Sigmoid colon (tissue), 7 donors: ENCODE measurements at places on chromosomes 5 and 9.

- no peak for DNase-seq
- no peaks in the 10 kb centered on the region for H3K27me3 ChIP-seq
- H3K36me3 ChIP-seq = no peaks in the 10 kb centered on the region
- no peaks in the 10 kb centered on the region for H3K4me1 ChIP-seq
- H3K27ac ChIP-seq = no peak overlapping the region
- no peak overlapping the region for H3K4me3 ChIP-seq
Measured at GRCh38 chr5:53399926-53400697, 80.3 kb upstream of the FST start.

GRCh38 chr9:107681988-107682387 lies 192.4 kb upstream of the KLF4 start:
- H3K4me1 ChIP-seq = no peaks in the 10 kb centered on the region
- no peak overlapping the region for H3K27ac ChIP-seq
- DNase-seq = no peak
- no peak overlapping the region for H3K4me3 ChIP-seq

DNA sequence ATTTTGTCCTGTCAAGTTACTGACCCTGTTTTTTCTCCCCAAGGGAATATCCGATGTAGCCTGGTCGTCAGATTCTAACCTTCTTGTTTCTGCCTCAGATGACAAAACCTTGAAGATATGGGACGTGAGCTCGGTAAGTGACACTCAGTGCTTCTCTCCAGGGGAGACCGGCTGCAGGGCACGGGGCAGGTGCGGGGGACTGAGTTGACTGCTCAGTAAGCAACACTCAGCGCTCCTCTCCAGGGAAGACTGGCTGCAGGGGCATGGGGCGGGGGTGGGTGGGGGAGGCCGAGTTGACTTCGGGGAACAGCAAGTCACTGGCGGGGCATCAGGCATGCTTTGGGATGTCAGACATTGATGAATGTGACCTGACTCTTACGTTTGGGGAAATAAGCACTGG lies 6.0 kb downstream of the WDR5 start:
- peaks cover 52% of the 10 kb centered on the region for H3K36me3 ChIP-seq
- H3K4me1 ChIP-seq = peaks cover 27% of the 10 kb centered on the region
- DNase-seq = no peak
- no peaks in the 10 kb centered on the region for H3K27me3 ChIP-seq

GRCh38 chr9:129550199-129550839 lies 70.6 kb downstream of the C9orf50 start:
- no peaks in the 10 kb centered on the region for H3K36me3 ChIP-seq
- no peaks in the 10 kb centered on the region for H3K27me3 ChIP-seq
- peak overlapping the region; percentile 41 for H3K4me3 ChIP-seq
- peak; percentile 93 for DNase-seq
- H3K27ac ChIP-seq = peak overlapping the region; percentile 80
- peaks cover 11% of the 10 kb centered on the region for H3K4me1 ChIP-seq

DNA sequence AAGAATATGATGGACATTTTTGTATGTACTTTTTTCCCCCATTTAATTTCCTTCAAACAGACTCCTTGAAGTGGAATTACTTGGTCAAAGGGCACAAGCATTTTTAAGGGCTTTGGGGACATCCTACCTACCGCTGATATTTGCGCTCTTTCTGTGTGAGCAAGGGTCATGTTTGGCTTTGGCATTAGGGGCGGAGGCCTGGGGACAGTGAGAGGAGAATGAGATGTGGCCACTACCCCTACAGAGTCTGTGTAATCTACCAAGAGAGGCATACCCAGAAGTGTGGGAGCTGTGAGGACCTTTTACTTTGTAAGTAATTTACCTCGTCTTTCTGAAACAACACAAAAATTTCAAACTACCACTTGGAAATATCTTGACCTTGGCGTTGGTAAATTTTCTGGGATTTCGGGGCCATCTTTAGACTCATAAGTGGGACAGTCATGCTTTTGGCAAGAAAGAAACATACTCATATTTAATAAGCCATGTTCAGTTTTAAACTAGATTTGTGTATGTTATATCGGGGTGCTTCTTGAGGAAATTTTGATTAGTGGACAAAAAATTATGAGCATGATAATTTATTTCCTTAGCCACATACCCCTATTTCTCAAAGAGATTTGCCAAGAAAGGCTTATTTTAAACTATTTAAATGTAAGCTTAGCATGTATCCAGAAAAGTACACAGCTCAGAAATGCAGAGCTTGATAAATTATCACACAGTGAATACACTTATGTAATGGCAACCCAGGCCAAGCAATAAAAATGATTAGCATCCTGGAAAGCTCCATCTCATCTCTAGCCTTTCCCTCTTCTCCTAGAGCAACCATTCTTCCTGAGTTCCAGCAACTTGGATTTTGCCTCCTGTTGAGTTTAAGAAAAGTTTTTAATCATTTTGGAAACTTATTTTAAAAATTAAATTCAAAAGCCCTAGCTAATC lies 63.6 kb downstream of the ARHGAP26 start:
- H3K27ac ChIP-seq = peak overlapping the region; percentile 2
- H3K36me3 ChIP-seq = no peaks in the 10 kb centered on the region
- H3K4me3 ChIP-seq = no peak overlapping the region
- no peak for DNase-seq

GRCh38 chr5:90037646-90038045 lies 371.9 kb downstream of the CETN3 start:
- H3K27ac ChIP-seq = no peak overlapping the region
- DNase-seq = no peak
- no peaks in the 10 kb centered on the region for H3K4me1 ChIP-seq
- no peaks in the 10 kb centered on the region for H3K36me3 ChIP-seq

GRCh38 chr9:14198841-14199455 lies 115.0 kb downstream of the NFIB start:
- H3K4me3 ChIP-seq = no peak overlapping the region
- H3K27me3 ChIP-seq = no peaks in the 10 kb centered on the region
- H3K27ac ChIP-seq = peak overlapping the region; percentile 77
- peaks cover 66% of the 10 kb centered on the region for H3K4me1 ChIP-seq

DNA sequence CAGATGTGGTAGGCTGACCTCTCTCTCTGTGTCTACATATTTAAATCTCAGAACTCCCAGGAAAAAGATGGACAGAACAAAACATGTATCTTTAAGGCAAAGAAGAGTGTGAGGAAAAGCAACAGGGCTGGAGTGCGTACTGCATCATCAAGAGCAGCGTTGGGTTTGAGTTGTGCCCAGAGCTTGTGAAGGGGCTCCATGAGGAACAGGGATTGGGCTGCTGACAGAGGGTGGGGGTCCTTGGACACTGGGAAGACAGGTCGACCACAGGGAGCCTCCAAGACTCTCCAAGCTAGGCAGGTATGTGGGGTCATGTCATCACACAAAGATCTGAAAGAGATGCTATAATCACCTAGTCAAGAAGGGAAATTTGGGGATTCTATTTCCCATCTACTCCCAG lies 309.9 kb downstream of the IRX1 start:
- no peaks in the 10 kb centered on the region for H3K27me3 ChIP-seq
- H3K27ac ChIP-seq = no peak overlapping the region
- no peaks in the 10 kb centered on the region for H3K36me3 ChIP-seq
- no peak overlapping the region for H3K4me3 ChIP-seq
- no peak for DNase-seq
- H3K4me1 ChIP-seq = no peaks in the 10 kb centered on the region

- DNase-seq = no peak
- H3K4me3 ChIP-seq = no peak overlapping the region
- H3K36me3 ChIP-seq = no peaks in the 10 kb centered on the region
Measured at GRCh38 chr5:159774476-159775031, 141.7 kb upstream of the ADRA1B start.

GRCh38 chr9:72362118-72362531 lies 2.9 kb downstream of the ZFAND5 start:
- H3K4me3 ChIP-seq = peak overlapping the region; percentile 96
- peaks cover 14% of the 10 kb centered on the region for H3K36me3 ChIP-seq
- H3K27ac ChIP-seq = peak overlapping the region; percentile 100
- peaks cover 55% of the 10 kb centered on the region for H3K4me1 ChIP-seq
- no peaks in the 10 kb centered on the region for H3K27me3 ChIP-seq
- DNase-seq = no peak

GRCh38 chr5:87579678-87580077 lies 166.9 kb upstream of the CCNH start:
- no peak for DNase-seq
- no peak overlapping the region for H3K4me3 ChIP-seq
- H3K4me1 ChIP-seq = no peaks in the 10 kb centered on the region
- no peak overlapping the region for H3K27ac ChIP-seq
- no peaks in the 10 kb centered on the region for H3K27me3 ChIP-seq

DNA sequence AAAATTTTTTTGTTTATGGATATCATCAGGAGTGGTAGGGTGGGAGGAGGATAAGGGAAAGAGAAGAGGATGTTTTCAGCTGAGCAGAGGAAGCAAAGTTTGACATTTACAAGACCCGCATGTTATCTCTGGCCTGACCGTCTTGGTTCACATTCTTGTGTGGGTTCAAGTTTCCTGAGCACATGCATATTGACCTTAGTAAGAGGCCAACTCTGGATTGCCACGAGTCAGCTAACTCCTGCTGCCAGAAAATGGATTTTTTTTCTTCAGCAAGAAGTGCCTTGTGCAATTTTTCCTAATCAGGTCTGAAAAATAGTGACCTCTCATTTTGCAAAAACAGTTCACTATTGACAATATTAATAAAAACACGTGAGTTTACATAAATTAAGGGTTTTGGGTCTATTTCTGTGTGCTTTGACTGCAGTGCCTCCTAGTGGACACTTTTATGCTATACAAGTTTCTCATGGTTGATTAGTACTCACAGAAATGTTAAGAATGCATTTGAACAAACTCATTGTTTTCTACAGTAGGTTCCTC lies 27.1 kb upstream of the BASP1 start:
- peaks cover 11% of the 10 kb centered on the region for H3K4me1 ChIP-seq
- DNase-seq = peak; percentile 77
- no peak overlapping the region for H3K27ac ChIP-seq
- H3K27me3 ChIP-seq = no peaks in the 10 kb centered on the region
- no peaks in the 10 kb centered on the region for H3K36me3 ChIP-seq
- H3K4me3 ChIP-seq = no peak overlapping the region

DNA sequence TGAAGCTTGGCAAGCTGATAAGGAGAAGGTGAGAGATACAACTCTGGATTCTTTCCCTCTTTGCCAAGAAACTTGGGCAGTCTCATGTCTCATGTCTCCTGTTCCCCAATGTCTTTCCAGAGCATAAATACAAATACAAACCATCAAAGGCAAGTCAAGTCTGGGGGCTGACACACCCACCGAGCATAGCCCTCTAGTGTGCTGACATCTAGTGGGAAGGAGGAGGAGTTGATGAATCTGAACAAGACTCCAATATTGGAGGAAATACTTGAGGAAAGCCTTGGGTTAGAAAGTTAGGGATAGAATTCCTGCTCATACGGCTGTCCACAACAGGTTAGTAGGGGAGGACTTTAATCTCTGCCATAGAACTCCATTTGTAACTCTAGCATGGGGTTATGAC lies 8.6 kb downstream of the MLANA start:
- no peak overlapping the region for H3K4me3 ChIP-seq
- no peaks in the 10 kb centered on the region for H3K27me3 ChIP-seq
- H3K36me3 ChIP-seq = peaks cover 4% of the 10 kb centered on the region
- no peak for DNase-seq

DNA sequence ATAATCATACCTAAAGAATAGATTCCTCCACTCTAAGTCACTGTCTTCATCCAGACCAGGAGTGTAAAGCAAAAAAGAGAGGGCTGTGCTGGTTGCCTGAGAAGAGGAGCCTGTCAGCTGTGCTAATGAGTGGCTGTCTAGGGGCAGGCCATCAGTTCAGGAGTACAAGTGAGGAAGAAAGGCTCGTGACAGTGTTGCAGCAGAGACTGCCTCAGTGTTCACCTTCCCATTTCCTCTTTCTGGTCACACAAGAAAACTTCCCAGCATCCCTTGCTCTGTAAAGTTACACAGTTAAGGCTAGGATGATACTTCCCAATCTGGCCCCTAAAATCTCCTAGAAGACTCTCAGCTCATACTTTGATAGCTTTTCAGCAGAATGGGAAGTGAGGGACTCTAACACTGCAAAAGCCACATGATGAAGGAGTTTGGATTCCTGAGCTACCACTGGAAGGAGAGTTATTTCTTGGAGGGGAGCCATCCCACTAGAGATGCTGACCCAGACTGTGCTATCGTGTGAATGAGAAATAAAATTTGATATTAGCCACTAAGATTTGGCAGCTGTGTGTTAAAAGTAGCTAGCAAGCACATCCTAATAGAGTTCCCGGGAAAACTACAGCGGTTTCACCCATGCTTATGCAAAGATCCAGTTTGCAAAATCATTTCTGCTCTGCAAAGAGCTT lies 67.1 kb downstream of the ADAMTS12 start:
- no peaks in the 10 kb centered on the region for H3K27me3 ChIP-seq
- H3K4me3 ChIP-seq = no peak overlapping the region
- H3K4me1 ChIP-seq = no peaks in the 10 kb centered on the region
- DNase-seq = no peak

DNA sequence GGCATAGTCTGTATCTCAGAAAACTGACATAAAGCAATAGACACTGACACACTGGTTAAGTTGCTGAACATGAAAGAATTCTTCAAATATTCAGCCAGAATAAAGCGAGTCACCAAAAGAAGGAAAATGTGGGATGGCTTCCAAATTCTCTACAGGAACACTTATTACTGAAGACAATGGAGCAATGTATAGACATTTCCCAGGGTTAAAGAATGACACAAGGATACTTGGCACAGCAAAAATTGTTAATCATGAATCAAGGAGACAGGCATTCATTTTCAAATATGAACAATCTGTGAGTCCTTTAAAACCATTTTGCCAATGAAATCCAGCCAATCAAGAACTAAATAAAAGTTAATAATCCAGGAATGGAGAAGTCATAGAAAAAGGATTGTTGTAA lies 92.5 kb downstream of the MTX3 start:
- no peak overlapping the region for H3K4me3 ChIP-seq
- no peaks in the 10 kb centered on the region for H3K4me1 ChIP-seq
- no peak for DNase-seq
- H3K36me3 ChIP-seq = no peaks in the 10 kb centered on the region
- H3K27me3 ChIP-seq = no peaks in the 10 kb centered on the region

DNA sequence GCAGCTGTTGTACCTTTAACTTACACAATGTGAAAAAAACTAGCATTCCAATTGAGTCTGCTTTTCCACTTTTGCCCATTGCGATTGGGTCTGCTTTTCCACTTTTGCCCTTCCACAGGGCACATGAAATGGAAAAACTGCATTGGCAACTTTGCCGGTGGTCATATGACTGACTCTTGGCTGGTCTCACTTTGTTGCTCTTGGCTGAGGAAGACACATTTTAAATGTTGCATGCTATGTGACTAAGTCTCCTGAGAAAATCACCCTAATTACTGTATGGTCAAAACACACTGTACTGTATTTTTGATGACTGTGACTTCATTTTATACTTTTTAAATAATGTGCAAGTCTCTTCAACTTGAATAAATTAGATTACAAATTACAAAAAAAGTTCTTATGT lies 1.6 kb upstream of the OXCT1 start:
- H3K27me3 ChIP-seq = no peaks in the 10 kb centered on the region
- H3K27ac ChIP-seq = peak overlapping the region; percentile 93
- H3K4me3 ChIP-seq = no peak overlapping the region
- no peaks in the 10 kb centered on the region for H3K36me3 ChIP-seq

DNA sequence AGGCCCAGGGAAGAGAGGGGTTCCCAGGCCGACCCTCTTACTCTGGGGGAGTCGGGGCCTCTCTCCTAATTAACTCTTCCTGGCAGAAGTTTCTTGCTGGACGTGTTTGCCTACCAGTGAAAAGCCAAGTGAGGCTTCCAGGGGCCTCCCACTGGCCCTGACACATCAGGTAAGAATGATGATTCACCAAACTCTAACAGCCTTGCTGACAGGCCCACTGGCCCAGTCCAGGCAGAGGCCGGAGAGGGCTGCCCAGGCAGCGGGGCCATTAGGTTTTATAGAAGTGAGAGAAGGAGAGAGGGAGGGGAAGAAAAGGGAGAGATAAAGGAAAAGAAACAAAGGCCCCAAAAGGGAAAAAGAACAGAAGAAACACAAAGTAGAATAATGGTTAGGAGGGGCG lies 50.8 kb upstream of the FOXE1 start:
- DNase-seq = no peak
- no peak overlapping the region for H3K4me3 ChIP-seq
- no peak overlapping the region for H3K27ac ChIP-seq
- peaks cover 9% of the 10 kb centered on the region for H3K4me1 ChIP-seq
- H3K27me3 ChIP-seq = peaks cover 10% of the 10 kb centered on the region
- no peaks in the 10 kb centered on the region for H3K36me3 ChIP-seq
